Glutamatergic neuron (in vitro differentiated cells): ENCODE measurements at places on chromosomes 11 and 22. TPM values are rescaled to one million over a fixed set of nuclear protein-coding genes. Genes with fewer than 3 reads are reported as not detected.

DNA sequence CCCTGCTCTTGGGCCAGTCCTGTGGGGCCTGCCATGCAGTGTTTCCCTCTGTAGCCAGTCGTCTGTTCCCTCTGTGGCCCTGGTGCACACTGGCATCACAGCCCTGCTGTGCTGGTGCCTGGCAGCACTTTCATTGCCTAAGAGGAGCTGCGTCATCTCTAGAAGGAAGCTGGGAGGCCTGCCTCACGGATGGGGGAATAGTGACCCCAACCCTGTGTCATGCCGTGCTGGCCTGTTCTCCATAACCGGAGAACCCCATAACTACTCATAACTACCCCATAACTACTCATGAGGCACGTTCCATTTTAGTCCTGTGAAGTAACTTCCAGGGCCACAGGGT, 14.0 kb downstream of the RAB36 start:
- H3K36me3 ChIP-seq = peaks cover 4% of the 10 kb centered on the region
- peaks cover 3% of the 10 kb centered on the region for H3K27me3 ChIP-seq
- no peak for DNase-seq
- H3K27ac ChIP-seq = no peak overlapping the region

GRCh38 chr11:34512840-34513681, 533 bp downstream of the ELF5 start:
- no peak overlapping the region for H3K4me3 ChIP-seq
- H3K27me3 ChIP-seq = no peaks in the 10 kb centered on the region
- no peaks in the 10 kb centered on the region for H3K36me3 ChIP-seq
- peaks cover 1% of the 10 kb centered on the region for H3K4me1 ChIP-seq

GRCh38 chr11:72343006-72343756, 91.2 kb downstream of the CLPB start:
- no peak overlapping the region for H3K4me3 ChIP-seq
- H3K27me3 ChIP-seq = no peaks in the 10 kb centered on the region
- H3K36me3 ChIP-seq = no peaks in the 10 kb centered on the region
- DNase-seq = no peak
- H3K27ac ChIP-seq = peak overlapping the region; percentile 78

DNA sequence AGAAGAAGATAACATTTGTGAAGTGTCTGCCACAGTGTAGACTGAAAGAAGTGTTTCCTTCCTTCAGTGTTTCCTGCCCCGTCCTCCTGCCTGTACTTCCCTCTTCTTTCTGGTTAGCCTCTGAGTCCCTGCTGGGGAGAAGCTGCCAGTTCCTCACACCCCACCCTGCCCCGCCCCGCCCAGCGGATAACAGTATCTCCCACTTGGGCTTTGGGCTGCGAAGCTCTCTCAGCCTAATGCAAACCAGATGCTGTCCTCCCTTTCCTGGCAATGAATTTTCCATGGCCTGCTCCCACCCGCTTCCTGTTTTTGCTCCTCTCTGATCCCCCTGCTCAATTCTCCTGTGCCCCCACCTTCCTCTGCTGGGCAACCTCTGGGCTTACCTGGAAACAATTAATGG, 5.2 kb upstream of the RAB3IL1 start:
- no peaks in the 10 kb centered on the region for H3K4me1 ChIP-seq
- H3K27me3 ChIP-seq = peaks cover 5% of the 10 kb centered on the region
- H3K27ac ChIP-seq = no peak overlapping the region
- no peaks in the 10 kb centered on the region for H3K36me3 ChIP-seq
- H3K4me3 ChIP-seq = no peak overlapping the region

GRCh38 chr22:39725351-39726035, 154.9 kb downstream of the CACNA1I start:
- H3K27ac ChIP-seq = no peak overlapping the region
- H3K4me1 ChIP-seq = no peaks in the 10 kb centered on the region
- no peaks in the 10 kb centered on the region for H3K27me3 ChIP-seq
- H3K4me3 ChIP-seq = no peak overlapping the region
- no peaks in the 10 kb centered on the region for H3K36me3 ChIP-seq
- DNase-seq = no peak

GRCh38 chr22:29078869-29079207, 6.0 kb downstream of the KREMEN1 start:
- peak overlapping the region; percentile 26 for H3K4me3 ChIP-seq
- no peak overlapping the region for H3K27ac ChIP-seq
- H3K4me1 ChIP-seq = peaks cover 42% of the 10 kb centered on the region
- DNase-seq = no peak
- peaks cover 7% of the 10 kb centered on the region for H3K27me3 ChIP-seq
- no peaks in the 10 kb centered on the region for H3K36me3 ChIP-seq

Gene SCGB1A1
- not detected for total RNA-seq

Gene PGA5
- not detected for total RNA-seq

Gene CARD18
- total RNA-seq = not detected

Gene KLHDC7B
- total RNA-seq = 0.12 TPM

Gene RGL4
- total RNA-seq = not detected
